ENCODE measurements at places on chromosomes 11 and 22.
A peak's percentile ranks its signal among the peaks of the same experiment; 100 is the strongest.

- no peak for DNase-seq
Measured at GRCh38 chr11:111829185-111829968, 42.0 kb downstream of the ALG9 start.

DNA sequence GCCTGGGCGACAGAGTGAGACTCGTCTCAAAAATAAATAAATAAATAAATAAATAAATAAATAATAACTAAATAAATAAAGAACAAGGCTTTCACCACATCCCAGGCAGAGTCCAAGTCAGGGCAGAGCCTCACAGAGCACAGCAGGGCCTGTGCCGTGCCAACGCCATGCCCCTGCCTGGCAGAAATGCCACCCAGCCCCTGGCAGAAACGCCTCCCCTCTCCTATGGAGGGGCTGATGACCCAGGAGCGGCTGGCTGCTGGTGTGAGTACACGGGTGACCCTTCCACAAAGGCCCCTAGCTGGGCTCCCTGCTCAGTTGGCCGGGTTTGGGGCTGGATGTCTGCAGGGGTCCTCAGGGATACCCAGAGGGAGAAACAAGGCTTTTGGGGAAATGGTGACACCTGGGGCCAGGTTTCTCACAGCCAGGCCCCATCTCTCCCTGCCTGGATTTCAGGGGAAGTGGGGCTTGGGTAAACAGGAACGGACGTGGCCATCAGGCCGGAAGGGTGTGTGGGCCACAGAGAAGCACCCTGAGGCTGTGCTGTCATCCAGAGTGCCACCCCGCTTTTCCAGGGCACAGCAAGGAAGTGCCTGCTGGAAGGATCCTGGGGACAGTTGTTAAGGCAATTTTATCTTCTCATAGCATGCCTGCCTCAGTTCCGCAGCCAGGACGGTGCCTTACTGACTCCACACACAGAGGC lies 5.1 kb downstream of the BID start:
- no peak for DNase-seq

- peak; percentile 54 for DNase-seq
Measured at GRCh38 chr11:108199446-108200321, 22.8 kb downstream of the NPAT start.

- DNase-seq = no peak
Measured at GRCh38 chr11:72274435-72274834, 30.5 kb upstream of the PHOX2A start.

- DNase-seq = no peak
Measured at GRCh38 chr11:8683115-8683807, 669 bp downstream of the RPL27A start.

DNA sequence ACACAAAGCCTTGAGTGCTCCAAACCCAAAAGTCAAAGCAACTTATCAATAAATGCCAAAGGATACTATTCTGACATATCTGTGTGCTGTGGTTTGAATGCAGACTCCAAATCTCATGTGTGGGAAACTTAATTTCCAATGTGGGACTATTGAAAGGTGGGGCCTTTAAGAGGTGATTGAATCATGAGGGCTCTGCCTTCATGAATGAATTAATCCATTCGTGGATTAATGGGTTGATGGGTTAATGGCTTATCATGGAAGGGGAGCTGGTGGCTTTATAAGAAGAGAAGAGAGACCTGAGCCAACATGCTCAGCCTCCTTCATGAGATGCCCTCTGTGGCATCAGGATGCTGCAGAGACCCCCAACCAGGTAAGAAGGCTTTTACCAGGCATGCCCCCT lies 16.8 kb upstream of the ZNF280A start:
- no peak for DNase-seq

- DNase-seq = no peak
Measured at GRCh38 chr22:23845265-23846080, 6.7 kb upstream of the DERL3 start.

GRCh38 chr11:61599968-61600710 lies 19.3 kb upstream of the SYT7 start:
- no peak for DNase-seq

Measured in CD4-positive, alpha-beta T cell treated with Interleukin-2 at 100 ng/mL for 4 hours (primary cell).